ENCODE measurements at places on chromosomes 3 and 15. TPM values are rescaled to one million over a fixed set of nuclear protein-coding genes. Genes with fewer than 3 reads are reported as not detected.

Gene FOXP1
- 287 TPM for total RNA-seq

Gene CLDN18
- 316 TPM for total RNA-seq

Gene IQCF5
- not detected for total RNA-seq

Gene ZNF385D
- 30.9 TPM for total RNA-seq

Gene AMT
- 12.4 TPM for total RNA-seq

Gene CIAO2A
- total RNA-seq, result 40.4 TPM

All from lung (tissue), 17 donors.